ENCODE measurements at places on chromosomes 2 and 18.

GRCh38 chr2:161725297-161725696 lies 101.1 kb downstream of the SLC4A10 start:
- no peak for DNase-seq

GRCh38 chr18:66749030-66749429 lies 145.1 kb upstream of the CDH19 start:
- no peak for DNase-seq

DNA sequence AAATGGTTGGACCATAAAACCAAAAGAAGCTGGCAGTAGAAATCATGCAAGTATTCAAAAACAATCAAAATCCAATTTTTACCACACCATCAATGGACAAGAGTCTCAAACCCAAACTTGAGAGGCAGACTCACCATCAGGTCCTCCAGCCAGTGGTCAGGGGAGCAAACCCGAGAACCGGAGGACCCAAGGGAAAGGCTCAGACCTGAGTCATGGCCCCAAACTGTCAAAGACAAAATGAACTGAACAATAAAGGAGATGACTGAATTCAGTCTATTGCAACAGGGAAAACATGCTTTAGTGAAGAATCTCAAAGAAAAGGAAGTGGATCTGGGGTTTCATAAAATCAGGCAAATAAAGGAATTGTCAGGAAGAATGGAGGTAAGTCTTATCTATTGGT lies 150.7 kb upstream of the MGAT5 start:
- peak; percentile 15 for DNase-seq

- no peak for DNase-seq
These were observed 68.6 kb downstream of the PTGR3 start for GRCh38 chr18:75140296-75140695.

GRCh38 chr18:32552421-32553030 lies 81.8 kb upstream of the GAREM1 start:
- peak; percentile 63 for DNase-seq

GRCh38 chr2:212409560-212409959 lies 129.0 kb downstream of the ERBB4 start:
- DNase-seq: no peak

GRCh38 chr2:45014016-45014702 lies 4.9 kb upstream of the SIX2 start:
- no peak for DNase-seq

DNA sequence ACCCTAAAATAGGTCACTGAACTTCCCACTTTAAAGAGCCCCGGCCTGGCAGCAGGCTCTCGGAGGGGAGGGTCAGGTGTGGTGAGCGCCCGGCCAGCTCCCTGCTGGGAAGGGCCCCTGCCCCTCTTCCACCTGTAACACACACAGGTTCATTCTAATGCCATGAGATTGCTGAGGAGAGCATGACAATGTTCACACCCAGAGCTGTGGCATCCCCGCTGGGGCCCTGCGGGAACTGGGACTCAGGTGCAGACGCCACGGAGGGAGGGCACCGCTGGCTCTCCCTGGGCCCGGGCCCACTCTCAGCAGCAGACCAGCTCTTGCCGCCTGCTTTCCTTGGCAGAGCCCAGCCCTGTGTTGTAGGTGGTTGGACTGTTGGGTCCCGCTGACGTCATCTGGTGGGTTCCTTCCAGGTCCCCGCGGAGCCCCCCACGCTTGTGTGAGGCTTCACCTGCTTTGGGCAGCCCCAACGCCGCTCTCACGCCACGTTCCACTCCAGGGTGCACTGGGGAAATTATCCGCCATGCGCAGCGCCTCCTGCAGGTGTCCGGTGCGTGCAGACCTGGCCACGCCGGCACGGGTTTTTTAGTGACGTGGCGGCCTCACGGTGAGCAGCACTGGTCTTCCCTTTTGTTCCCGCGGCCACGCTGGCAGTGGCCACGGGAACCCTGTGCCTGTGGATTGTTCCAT lies 50.4 kb upstream of the KCNG2 start:
- DNase-seq: peak; percentile 72

- DNase-seq: no peak
These were observed 129.3 kb upstream of the ACKR3 start for GRCh38 chr2:236440110-236440881.

DNA sequence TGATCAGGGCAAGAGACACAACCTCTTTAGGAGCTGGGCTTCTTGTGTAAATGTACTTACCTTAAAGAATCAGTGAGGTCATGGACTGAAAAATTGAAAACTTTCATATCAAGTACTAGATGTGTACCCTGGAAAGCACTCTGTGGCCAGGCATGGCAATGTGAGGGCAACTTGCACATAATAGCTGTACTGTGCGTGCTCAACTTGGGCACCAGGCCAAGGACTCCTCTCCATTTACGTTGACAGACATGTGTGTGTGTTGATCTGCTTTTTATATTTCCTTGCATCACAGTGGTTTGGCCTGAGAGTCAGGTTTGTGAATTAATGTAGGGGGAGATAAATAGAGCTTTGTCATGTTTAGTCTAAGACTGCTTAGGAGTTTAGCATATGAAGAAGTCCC lies 669.5 kb upstream of the REG3G start:
- DNase-seq: no peak

DNA sequence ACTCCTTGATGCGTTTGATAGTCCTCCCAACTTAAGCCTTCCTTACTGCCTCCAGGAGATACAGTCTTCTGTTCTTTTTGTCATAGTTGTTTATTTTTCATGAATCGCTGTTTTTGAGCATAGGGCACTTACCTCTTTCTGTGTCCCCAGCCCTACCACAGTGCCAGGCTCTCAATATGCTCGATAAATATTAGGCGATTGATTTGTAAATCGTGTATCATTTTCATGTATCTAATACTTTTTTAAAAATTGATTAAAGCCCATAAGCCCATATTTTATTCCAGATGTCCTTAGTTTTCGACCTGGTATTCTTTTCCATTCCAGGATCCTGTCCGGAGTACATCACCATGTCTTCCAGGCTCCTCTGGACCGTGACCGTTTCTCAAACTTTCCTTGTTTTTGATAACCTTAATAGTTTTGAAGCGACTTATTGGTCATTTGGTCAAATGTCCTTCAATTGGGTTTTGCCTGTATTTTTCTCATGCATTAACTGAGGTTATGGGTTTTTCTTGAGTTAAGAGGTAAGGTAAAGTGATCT lies 444 bp upstream of the MMADHC start:
- no peak for DNase-seq

GRCh38 chr2:222299906-222300725 lies 1.3 kb upstream of the PAX3 start:
- no peak for DNase-seq

- no peak for DNase-seq
These were observed 11.3 kb downstream of the CYTIP start for GRCh38 chr2:157432475-157433106.

GRCh38 chr18:9067823-9068222 lies 34.7 kb upstream of the NDUFV2 start:
- DNase-seq: no peak

DNA sequence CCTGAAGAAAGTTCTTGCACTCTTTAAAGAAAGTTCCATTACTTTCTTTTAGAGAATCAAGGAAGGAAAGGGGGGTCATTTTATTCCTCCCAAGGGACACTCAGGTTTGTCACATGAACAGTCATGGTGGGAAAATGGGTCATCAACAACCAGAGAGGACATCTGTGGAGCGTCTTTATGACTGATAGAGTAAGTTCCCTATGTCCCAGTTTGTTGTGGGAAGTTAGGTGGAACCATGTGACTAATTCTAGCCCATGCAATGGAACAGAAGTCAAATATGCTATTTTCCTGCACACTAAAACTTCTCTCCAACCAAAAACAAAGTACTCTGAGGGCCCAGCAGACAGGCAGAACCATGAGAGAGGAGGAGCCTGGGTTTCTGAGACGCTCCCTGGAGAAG lies 165.6 kb upstream of the SERTAD2 start:
- no peak for DNase-seq

GRCh38 chr2:98454500-98455235 lies 10.0 kb downstream of the INPP4A start:
- DNase-seq: peak; percentile 25

DNA sequence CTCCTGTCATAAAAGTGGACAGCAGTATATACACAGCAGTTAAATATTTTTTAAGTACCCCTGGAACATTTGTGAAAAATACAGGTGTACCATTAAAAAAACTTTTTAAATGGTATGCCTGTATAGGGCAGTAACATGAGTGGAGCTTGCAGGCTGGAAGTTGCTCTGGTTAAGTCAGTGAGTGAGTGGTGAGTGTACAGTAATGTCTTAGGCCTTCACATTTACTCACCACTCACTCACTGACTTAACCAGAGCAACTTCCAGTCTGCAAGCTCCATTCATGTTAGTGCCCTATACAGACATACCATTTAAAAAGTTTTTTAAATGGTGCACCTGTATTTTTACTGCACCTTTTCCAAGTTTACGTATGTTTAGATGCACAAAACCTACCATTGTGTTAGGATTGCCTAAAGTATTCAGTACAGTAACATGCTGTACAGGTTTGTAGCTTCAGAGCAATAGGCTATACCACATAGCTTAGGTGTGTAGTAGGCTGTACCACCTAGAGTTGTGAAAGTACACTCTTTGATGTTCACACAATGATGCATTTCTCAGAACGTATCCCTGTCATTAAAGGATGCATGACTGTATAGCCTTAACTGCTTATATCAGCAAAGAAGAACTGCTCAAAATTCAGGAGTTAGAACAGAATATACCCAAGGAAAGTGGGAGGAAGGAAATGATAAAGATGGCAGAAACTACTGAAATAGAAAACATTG lies 112.6 kb downstream of the EHBP1 start:
- no peak for DNase-seq

DNA sequence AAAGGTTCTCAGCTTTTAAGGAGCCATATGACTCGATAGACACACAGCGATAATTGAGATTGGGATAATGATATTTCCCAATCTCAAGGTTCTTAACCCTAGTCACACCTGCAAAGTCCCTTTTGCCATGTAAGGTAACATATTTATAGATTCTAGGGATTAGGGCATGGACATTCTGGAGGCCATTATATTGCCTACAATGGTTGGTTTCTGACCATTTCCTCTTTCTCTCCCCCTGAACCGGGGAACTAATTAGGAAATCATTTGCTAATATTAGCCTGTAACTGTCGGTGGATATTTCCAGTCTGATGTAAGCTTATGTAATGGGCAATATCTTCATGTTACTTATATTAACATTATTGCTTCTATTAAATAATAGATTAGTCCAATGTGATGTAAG lies 40.8 kb upstream of the ARHGAP15 start:
- no peak for DNase-seq

DNA sequence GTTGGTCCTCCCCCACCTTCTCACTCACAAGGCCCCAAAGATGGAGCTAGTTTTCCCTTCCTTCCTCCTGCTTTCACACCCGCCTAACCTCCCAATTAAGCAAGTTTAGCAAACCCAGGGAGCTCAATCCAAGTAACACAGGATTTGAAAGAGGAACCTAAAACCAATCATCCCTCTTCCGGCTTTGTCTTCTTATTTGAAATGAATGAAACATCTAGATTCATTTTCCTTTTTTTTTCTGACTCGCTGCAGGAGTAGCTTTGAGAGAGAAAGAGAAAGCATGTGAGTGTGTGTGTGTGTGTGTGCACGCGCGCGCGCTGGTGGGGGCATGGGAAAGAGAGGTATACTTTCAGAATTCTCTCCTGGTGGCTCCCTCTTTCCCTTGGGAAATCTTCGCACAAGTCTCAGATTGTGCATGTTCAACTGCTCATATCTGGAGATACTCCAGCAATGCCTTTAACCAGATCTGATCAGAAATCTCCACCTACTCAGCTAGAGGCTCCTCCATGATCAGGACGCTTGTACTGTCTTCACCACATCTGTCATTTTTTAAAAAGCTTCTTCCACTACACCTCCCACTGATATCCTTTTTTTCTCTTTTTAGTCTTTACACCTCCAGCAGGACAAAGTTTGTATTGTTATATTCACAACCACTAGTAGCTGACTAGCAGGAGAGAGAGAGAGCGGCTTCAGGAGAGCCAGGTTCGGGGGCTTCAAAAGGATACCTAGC lies 1.7 kb downstream of the SLC8A1 start:
- no peak for DNase-seq

DNA sequence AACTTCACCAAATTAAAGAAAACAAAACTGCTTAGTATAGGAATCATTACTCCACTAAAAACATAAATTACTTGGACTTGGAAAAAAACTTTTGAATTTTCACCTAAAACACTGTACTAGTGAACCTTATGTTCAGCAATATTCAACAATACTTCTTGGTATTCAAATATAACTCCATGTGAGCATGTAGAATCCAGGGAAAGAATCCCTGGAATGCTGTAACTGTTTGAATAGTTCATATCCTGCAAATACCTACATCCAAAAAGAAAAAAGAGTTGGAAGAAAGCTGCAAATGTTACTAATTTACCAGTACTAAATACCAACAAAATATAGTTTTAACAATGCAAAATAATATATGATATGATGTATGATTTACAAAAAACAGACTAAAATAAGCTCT lies 65.4 kb downstream of the IKZF2 start:
- DNase-seq: no peak

DNA sequence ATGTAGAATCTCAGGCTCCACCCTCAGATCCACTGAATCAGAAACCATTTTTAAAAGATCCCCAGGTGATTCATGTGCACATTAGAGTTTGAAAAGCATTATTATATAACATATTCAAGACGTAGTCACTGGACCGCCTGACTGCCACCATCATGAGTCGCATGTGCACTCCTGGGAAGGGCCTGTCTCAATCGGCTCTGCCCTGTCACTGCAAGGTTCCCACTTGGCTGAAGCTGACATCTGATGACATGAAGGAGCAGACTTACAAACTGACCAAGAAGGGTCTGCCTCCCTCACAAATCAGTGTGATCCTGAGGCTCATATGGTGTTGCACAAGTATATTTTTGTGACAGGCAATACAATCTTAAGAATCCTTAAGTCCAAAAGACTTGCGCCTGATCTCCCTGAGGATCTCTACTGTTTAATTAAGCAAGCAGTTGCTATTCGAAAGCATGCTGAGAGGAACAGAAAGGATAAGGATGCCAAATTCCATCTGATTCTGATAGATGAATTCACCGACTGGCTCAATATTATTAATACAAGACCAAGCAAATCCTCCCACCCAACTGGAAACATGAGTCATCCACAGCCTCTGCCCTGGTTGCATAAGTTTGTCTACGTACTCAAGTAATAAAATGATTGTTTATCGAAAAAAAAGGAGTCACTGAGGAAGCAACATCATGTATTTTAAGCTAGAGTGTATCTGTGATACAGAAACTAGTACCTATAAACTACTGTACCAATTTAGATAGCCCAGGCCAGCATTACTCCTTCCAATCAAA lies 26.2 kb downstream of the ATAD2B start:
- peak; percentile 83 for DNase-seq

DNA sequence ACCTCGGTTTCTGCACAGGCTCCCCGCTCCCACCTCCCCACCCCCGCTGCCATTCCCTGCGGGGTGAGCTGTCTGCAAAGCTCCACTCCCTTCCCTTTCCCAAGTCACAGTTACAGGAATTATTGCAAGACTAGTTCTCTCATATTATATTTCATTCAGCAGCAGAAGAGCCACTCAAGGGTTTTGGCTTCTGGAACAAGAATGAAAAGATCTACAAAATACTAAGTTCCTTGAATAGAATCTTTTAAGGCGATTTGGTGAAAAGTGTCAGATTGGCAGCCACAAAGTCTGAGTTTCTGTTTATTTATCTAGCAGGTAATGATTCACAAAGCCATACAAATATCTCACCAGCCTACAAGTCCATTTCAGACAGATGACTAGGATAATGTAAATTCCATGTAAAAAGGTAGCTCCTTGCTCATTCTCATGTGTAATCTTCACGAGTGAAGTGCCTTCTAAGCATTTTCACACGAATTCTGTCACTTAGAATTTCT lies 221.9 kb upstream of the RBBP8 start:
- no peak for DNase-seq
